ENCODE measurements at places on chromosomes 13 and 19.

- DNase-seq: no peak
These were observed 235.8 kb upstream of the RFC3 start for GRCh38 chr13:33582121-33582520.

- no peak for DNase-seq
These were observed 549.3 kb downstream of the LIG4 start for GRCh38 chr13:107665926-107666458.

DNA sequence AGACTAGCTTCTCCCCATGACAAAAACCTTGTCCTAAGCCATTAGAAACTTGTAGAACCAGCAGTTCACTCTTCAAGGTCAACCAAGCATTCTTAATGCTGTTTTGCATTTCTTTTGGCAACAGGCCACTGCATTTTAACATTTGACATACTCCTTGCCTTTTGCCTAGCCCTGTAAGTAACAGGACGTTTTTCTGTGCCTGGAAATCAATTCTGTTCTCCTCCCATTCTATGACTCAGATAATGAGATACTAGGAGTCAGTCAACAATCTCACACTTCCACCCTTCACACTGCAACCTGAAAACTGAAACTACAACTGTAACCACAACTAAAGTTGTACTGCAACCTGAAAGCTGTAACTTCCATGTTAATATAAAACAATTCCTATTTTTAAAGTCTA lies 268.7 kb downstream of the MZT1 start:
- no peak for DNase-seq

DNA sequence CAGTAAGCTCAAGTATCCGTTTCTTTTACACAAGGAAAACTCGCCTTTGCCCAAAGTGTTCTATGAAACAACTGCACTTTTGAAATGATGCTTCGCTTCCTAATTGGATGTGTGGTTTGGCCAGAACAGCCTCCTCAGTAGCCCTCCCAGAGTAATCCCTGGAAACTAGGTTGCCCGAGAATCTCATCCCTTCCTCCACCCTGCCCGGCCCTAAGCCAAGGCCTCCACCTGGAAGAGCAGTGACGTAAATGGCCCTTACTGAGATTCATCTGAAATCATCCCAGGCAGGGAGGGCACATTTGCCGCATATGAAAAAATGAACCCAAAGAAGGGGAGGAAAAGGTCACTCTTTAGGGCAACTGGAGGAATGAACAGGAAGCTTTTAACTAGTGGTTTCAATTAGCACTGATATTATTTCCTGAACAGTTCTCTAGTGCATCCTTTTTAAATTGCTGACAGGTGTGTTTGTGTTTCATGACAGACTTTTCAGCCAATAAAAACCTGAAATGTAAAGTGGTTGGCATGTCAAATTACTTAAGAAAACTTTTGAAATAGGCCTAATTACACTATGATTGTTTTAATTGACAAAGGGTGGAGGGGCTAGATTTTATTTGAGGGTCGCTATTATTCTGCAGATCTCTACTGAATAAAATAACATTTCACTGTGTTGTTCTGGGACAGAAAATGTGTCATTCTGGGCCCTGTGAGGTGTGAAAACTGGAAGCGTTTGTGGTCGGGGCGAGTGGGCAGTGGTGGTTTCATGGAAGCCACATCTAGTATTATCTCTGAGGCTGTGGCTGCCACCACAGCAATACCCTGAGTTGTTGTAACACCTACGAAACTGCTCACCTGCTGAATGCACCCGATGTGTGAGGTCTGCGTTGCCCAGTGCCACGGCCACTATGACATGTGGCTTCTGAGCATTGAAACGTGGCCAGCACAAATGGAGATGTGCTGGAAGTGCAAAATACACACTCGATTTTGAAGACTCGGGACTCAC lies 112.1 kb downstream of the ZIC5 start:
- DNase-seq: peak; percentile 79

DNA sequence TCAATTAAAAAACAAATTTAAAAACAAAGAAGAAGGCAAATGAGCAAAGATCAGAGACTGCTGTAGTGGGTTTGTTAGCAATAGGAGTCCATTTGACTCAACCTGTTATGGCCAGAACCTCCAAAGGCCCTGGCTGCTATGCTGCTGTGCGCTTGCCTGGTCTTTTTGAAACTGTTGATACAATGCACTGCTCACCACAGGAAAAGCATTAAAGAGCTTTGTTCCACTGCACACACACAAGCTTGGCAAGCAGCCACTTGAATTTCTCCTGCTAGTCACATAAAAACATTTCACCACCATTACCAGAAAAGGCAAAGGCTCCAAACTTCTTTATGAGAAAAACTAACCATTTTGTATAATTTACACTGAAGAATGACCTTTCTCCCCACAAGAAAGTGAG lies 132.2 kb downstream of the FREM2 start:
- peak; percentile 82 for DNase-seq

- no peak for DNase-seq
These were observed 8.5 kb downstream of the SPACA6 start for GRCh38 chr19:51701468-51702100.
